ENCODE measurements at places on chromosomes 16 and 17.

GRCh38 chr17:77153472-77153871, 12.7 kb downstream of the SEC14L1 start:
- DNase-seq = no peak

GRCh38 chr16:6105115-6105514, 1007.5 kb upstream of the EEF2KMT start:
- DNase-seq = no peak

GRCh38 chr16:52547004-52547833, at the start of gene TOX3:
TOX3 (minus strand) TSS chr16:52547143; CDS start chr16:52546723, 420 bp downstream.
- no peak for DNase-seq

GRCh38 chr16:68368301-68368888, 57.6 kb downstream of the PRMT7 start:
- no peak for DNase-seq

- no peak for DNase-seq
Observed at GRCh38 chr17:67125924-67126323, 81.6 kb downstream of the CACNG1 start.

DNA sequence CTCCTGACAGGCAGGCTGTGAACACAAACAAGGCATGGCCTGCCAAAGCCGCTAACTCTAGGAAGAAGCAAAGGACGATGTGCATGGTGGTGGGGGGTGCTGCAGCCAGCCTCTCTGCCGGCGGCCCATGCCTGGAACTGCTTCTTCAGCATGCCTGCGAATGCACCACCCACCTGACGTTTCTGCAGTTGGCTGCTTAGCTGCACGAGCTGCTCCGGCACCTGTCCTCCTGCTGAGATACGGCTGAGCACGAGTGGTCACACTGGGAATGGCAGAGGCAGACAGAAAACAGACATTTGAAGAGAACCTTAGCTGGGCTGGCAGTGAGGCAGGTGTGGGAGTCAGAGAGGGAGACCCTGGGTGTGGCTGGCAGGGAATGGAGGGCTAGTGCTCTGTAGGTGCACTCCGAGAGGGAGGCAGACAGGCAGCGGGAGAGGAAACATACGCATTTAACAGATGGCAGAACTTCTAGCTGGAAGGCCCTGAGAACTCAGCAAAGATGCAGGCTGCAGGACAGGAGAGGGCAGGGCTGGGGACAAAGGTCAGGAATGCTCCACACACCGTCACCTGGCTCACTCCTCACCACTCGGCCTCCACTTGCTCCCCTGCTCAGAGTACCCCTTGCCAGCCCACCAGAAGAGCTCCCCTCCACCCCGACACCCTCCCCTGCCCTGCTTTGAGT, 5.2 kb downstream of the FLCN start:
- DNase-seq = no peak

GRCh38 chr16:12043953-12044352, 67.4 kb downstream of the SNX29 start:
- no peak for DNase-seq

DNA sequence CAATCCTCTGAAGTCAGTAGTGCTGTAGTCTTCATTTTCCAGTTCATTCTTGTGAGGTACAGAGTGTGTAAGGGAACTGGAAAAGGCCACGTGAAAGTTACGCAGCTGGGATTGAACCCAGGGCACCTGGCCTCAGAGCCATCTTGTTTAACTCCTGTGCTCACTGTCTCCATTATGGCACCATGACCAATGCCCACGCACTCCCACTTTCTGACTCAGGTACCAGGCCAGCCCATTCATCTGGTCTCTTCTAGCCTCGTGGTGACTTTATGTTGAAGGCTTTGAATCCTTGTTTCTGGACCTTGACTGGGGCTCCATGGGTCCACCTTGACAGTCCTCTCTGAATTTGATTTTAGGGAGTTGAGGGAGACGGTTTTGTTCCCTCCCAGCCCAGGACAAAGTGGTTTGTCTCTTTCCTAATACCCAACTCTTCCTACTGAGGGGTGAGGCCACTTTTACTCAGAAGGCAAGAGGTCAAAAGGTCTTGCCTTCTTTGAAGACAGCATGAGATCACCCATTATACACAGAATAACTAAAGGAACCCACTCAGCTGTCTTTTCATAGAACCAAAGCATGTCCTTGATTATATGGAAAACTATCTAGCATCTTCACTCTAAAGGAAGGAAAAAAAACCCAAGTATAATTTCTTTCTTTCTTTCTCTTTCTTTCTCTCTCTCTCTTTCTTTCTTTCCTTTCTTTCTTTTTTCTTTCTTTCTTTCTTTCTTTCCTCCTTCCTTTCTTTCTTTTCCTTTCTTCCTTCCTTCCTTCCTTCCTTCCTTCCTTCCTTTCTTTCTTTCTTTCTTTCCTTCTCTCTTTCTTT, 50.0 kb downstream of the OTOA start:
- DNase-seq = no peak

- DNase-seq = no peak
Observed at GRCh38 chr17:285751-286422, 66.7 kb downstream of the RPH3AL start.

DNA sequence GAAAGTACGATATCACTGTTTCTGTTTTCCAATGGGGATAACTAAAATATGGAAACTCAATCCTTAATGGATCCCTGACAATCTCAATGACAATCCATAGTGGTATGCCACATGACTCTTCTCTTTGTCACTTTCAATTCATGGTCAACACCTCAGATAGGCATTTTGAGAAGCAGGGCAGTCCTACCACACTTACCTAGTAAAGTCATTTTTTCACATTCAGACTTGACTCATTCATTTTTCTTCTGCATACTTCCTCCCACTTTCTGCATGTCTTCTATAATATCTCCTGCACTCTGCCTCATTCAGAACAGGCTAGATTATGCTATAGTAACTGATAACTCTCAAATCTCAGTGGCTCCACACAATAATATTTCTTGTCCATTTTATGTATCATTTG, 117.5 kb downstream of the FTO start:
- no peak for DNase-seq

GRCh38 chr16:86581458-86581857, 3.1 kb downstream of the FOXL1 start:
- no peak for DNase-seq

- DNase-seq = no peak
Observed at GRCh38 chr17:12743046-12743445, 46.3 kb upstream of the ARHGAP44 start.

- no peak for DNase-seq
Observed at GRCh38 chr16:84884596-84885341, 65.0 kb downstream of the CRISPLD2 start.

GRCh38 chr17:14304222-14304772, 3.4 kb downstream of the HS3ST3B1 start:
- no peak for DNase-seq

DNA sequence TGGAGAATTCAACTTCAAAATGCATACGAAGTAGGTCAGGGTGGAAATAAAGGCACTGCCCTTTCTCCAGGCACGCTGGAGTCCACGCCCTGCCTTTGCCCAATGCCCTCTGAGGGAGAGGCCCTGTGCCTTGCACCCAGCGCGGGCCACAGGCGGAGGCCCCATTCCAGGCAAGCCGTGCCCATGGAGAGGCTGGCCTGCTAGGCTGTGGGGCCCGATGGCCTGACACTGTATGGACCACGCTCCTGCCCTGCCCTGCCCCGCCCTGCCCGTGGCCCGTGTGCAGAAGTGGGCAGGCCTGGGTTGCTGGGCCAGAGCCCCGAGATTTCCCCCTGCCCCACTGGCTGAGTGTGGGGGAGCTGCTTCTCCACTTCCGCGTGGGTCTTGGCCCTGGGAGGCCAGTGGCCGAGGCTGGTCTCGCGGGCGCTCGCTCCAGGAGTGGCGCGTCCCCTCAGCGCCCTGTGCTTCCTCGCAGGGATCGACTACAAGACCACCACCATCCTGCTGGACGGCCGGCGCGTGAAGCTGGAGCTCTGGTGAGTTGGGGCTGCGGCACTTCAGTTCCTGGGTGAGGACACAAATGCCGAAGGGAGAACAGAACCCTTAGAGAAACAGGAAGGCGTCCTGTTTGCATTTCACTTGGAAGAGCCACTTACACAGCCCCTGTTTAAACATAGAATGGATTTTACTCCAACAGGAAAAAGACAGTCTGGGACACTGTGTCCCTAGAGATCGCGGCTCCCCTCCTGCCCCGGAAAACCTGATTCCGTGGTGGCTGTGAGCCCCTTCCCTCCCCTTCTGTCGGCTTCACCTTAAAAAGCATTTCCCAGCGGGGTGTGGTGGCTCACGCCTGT, 13.8 kb upstream of the WFIKKN1 start:
- DNase-seq = no peak

DNA sequence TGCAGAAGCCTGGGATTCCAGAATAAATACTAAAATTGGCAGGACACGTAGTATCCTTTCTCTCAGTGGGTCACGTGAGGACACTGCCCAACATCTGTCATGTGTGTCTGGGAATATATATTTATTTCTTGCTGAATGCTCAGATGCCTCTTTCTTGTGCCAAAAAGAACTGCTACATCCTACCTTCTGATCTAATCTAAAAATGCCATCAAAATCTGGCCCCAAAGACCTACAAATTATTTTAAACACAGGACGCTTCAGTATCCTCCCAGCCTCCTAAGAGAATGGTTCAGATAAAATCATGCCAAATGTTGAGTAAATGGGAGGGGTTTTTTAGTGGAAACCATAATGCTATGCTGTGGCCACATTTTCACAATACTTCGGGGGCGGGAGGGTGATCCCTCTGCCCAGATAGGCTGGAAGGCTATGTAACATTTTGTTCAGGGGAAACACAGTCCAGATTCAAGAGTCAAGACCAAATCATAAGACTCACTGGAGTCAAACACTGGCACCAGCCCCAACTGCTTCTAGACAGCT, 22.9 kb upstream of the CORO6 start:
- no peak for DNase-seq

GRCh38 chr16:12245921-12246720, 269.6 kb downstream of the SNX29 start:
- DNase-seq = no peak

DNA sequence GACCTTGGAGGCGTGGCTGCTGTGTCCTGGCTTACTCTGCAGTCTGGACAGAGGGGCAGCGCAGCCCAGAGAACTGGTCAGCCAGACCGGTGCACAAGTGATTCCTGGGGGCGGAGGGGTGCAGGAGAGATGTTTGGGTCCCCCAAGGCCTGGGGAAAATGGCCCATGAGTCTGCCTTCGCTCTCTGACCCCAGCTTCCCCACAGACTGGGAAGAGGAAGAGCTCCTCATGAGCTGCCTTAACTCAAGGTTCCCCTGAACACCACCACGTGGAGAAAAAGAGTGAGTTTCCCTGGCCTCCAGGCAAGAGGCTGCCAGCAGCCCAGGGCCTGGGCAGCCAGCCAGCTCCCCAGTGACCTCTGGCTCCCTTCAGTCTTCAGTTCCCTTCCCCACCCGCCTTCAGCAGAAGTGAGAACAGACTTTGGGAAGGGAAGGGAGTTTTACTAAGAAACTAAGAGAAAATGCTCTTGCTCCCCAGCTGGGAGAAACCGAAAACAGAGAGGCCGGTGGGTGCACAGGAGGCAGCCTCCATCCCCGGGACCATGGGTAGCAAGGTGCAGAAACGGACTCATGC, 2.0 kb upstream of the C17orf99 start:
- peak; percentile 53 for DNase-seq

- DNase-seq = no peak
Observed at GRCh38 chr17:63694950-63695773, 4.8 kb downstream of the LIMD2 start.

DNA sequence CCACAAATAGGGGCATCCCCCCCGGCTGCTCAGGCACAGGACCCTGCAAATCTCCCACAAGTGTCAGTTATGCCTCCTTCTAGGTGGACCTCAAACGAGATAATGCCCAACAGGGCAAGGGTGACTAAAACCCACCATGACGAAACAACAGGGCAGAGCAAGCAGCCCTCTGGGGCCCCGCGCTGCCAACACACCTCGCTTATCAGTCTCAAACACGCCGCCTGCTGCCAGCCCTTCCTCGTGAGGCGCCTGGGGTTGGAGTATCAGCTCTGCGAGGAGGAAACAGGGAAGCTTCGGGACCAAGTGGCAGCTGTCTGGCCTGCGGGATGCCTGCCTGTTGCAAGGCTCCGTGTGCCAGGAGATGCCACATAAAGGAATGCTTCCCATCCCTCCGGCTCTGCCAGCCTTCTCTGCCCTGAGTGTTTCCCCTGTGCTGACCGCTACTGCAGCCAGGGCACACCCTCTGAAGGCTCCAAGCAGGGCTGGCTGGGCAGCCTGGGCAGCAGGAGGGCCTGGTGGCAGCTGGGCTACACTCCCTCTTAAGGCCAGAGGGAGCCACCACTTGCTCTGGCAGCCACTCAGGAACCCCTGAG, 2.5 kb downstream of the SMIM5 start:
- DNase-seq = peak; percentile 97

GRCh38 chr16:89690392-89690901, 4.0 kb downstream of the CDK10 start:
- no peak for DNase-seq

GRCh38 chr17:77422748-77423113, 282.0 kb downstream of the SEC14L1 start:
- no peak for DNase-seq

- no peak for DNase-seq
Observed at GRCh38 chr17:40345161-40345993, 19.2 kb downstream of the GJD3 start.

DNA sequence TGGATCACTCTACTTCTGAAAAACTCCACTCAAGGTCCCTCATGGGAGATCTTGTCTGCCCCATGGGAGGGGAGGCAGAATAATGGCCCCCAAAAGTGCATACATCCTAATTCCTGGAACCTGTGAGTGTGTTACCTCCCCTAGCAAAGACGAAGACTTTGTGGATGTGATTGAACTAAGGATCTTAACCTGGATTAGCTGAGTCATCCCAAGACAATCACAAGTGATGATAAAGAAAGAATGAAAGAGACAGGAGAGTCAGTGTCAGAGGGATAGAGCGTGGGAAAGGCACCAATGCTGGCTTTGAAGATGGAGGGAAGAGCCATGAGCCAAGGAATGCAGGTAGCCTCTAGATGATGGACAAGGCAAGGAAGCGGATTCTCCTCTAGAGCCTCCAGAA, 374.7 kb upstream of the DYNLRB2 start:
- DNase-seq = no peak

DNA sequence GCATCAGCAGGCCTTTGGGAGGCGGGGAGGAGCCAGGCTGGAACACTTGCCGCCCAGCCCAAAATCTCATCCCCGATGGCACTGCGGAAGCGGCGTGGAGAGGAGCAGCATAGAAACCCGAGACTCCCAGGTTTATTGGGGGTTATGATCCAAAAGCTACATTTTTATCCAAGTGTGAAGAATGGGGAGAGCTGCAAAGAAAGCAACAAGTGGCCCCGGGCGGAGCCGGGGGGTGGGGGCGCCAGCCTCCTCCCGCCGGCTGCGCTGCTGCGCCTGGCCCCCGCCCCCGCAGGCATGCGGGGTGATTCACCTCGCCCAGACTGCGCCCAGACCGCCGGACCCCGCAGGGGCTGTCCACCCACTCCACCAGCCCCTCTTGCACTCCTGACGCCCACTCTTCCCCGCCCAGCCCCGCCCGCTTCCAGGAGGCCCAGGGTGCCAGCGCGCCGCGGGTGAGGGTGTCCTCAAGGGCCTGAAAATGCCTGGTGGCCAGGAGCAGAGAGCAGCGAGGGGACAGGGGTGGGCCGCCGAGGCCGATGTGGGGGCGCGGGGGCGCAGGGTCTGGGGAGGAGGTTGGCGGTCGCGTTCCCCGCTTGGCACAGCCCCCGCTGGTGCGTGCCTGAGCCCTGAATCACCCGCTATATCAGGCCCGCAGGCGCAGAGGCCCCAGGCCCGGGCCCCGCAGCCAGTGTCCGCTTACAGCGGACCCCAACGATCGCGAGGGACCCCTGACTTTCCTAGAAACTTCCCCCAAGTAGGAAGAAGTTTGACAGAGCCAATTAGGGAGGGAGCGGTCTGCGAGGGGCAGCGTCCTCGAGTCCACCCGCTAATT, 1.3 kb downstream of the CAVIN1 start:
- no peak for DNase-seq
